ENCODE measurements at places on chromosomes 2 and 18.

GRCh38 chr2:156480376-156480775 lies 44.2 kb downstream of the GPD2 start:
- no peak for DNase-seq

- DNase-seq, result no peak
Measured at GRCh38 chr2:39781697-39782096, 2.6 kb upstream of the THUMPD2 start.

DNA sequence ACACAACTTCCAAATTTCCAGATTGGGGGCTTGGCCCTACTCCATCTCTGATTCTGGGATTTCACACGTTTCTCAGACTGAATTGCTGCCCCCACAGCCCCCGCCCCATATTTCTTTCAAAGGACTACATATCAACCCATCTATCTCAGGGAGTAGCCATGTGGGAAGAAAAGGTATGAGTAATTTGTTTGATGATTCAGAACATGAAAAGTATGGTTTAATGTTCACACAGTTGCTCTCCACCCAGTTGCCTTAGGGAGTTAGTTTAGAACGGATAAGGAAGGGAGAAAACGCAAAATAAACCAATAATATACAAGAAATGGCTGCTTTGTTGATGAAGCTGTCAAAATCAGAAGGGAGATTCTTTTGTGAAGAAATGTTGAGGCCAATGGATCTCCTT lies 145.1 kb downstream of the PIEZO2 start:
- no peak for DNase-seq

GRCh38 chr2:105540642-105541041 lies 141.8 kb upstream of the FHL2 start:
- DNase-seq, result no peak

DNA sequence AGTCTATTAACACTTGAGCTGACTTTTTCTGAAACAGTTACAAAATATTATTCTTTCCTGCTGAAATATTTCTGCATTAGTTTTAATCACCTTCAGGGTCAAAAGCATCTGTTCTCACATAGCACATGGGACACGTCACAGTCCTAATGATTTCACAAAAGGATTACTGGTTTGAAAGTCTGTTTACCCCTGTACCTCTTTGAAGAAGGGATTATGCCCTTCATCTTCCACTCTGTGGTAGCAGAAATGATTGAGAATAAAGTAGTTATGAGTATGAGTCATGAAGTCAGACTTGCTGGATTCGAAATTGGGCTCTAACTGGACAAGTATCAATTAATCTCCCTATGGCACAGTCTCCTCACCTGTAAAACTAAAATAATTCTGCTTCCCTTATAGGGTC lies 121.2 kb downstream of the SATB2 start:
- DNase-seq, result no peak

DNA sequence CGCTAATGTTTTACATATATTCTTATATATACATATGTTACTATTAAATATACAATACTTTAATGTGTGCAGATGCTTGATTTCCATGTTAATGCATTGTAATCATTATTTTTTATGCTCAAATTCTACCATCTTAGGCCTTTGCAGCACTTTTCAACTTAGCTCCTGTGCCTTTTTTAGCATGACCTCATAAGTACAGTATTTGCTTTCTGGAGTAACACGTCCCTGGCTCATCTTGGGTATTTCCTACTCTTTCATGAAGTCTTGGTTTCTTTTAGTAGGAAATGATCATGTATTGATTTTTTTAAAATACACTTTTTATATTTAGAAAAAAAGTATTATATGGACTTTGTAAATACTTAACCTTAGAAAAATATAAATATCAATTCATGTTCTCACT lies 36.5 kb downstream of the CAB39 start:
- DNase-seq, result peak; percentile 47

- peak; percentile 9 for DNase-seq
Measured at GRCh38 chr18:37294951-37295350, 270.6 kb downstream of the CELF4 start.

DNA sequence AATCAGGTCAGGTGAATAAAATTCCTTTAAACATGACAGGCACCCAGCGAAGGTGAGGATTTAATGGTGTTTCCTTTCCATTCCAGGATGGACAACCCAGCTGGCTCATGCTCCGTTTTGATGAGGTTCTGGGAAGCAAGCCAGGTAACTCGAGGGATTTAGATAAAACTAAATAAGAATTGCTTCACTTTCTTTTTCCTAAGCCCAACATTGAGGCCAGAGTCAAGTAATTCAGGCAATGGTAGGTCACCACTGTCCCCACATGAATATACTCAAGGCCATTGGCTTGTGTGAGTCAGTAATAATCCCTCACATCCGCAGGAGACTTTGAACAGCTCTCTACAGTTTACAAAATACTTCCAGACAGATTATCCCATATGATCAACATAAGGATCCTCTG lies 16.2 kb upstream of the LRATD1 start:
- peak; percentile 34 for DNase-seq

GRCh38 chr2:23547725-23548124 lies 162.7 kb downstream of the KLHL29 start:
- DNase-seq, result no peak

DNA sequence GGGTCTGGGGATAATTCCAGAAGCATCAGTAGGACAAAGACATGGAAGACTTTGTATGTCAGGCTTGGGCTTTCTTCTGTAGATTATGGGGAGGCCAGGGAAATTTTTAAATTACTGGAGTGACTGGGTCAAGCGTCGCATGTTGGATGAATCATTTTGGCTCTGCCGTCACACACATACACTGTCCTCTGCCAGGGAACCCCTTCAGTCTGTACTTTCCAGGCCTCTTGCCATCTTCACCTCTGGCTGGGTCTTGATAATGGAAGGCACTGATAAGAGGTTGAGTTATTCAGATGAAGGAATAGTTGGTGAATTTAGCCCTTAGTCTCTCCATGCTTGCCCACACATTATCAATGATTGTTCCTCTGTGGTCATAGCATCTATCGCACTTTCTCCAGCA lies 895.1 kb upstream of the CELF4 start:
- no peak for DNase-seq

- peak; percentile 70 for DNase-seq
Measured at GRCh38 chr2:170235860-170236679, 58.1 kb downstream of the MYO3B start.

DNA sequence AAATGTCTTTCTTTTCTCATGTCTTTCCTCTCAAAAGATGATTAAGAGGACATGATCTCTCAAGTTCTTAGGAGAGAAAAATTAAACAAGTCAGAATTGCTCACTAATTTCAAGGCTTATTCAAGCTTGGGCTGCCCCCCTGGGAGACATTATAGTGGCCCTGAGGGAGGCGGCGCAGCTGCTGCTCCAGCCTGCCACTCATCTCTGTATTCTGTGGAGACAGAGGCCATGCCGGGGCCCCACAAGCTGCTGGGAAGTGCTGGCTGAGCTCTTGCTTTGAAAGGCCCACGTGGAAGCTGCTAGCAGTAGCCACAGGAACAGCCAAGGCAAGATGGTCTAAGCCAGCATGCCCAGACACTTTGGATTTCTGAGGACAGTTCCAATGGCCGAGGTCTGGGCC lies 267.4 kb downstream of the LNPK start:
- DNase-seq, result no peak

GRCh38 chr2:134312482-134312881 lies 58.6 kb downstream of the MGAT5 start:
- DNase-seq, result no peak

GRCh38 chr2:134449751-134450513 lies 196.1 kb downstream of the MGAT5 start:
- DNase-seq, result no peak

- DNase-seq, result no peak
Measured at GRCh38 chr2:95303191-95303919, 6.2 kb downstream of the KCNIP3 start.

GRCh38 chr2:109164739-109165221 lies 35.8 kb downstream of the SH3RF3 start:
- peak; percentile 87 for DNase-seq

DNA sequence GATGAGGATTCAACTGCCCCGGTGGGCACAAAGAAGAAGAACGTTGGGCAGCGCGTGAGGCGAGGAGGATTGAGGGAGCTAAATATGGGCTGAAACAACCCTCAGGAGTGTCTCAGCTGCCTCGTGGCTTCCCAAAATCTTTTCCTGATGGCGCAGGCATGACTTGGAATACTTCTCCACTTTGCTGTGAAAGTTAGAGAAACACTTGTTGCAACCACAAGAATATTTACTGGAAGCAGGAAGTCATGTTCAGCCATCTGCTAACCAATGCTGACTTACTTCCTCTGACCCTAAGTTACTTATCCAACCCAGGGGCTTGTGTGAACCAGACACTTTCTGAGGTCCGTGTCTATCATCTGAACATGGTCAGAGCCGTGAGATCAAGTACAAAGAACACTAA lies 148.8 kb downstream of the ARL4C start:
- DNase-seq, result peak; percentile 46

DNA sequence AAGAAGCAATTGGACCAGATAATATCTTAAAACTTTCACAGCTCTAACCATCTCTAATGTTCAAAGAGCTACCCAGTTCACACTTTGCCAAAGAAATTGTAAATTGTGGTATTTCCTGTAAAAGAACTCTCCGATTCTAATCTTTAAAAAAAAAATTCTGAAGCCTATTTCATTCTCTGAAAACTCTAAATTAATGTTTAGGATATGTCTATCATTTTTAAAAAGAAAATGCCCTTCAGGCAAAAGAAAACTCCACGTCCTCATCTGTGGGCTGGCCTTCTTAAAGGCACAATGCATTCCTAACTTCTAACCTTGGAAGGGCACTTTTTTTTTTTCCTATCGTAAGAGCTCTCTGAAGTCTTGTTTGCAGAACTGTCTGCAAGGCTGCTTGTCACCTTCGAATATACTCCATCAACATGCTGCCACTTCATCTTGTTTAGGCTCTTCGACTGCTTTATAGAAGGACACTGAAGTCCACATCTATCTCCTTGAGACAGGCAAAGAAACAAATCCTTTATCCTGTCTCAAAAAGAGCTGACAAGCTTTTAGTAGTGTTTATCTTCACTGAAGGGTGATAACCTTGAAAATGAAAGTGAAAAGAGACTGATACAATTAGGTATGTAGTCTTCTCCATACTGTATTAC lies 124.3 kb upstream of the SLC39A10 start:
- no peak for DNase-seq

DNA sequence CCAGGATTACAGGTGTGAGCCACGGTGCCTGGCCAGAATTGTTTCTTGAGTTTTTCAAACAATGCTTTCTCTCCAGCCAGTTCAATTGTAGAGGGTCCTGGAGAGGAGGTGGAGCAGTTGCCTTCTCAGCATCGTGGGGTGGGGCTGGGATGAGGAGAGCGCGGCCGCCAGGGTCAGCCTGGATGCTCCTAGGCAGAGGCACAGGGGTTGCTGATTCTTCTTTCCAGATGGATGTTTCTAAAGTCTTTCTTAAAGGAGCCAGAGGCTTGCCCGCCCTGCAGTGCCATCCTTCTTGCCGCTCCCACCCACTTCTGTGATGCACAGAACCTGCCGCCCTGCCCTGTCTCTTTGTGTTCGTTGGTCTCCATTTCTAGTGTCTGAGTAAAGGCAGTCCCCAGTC lies 61.1 kb downstream of the AGAP1 start:
- no peak for DNase-seq

DNA sequence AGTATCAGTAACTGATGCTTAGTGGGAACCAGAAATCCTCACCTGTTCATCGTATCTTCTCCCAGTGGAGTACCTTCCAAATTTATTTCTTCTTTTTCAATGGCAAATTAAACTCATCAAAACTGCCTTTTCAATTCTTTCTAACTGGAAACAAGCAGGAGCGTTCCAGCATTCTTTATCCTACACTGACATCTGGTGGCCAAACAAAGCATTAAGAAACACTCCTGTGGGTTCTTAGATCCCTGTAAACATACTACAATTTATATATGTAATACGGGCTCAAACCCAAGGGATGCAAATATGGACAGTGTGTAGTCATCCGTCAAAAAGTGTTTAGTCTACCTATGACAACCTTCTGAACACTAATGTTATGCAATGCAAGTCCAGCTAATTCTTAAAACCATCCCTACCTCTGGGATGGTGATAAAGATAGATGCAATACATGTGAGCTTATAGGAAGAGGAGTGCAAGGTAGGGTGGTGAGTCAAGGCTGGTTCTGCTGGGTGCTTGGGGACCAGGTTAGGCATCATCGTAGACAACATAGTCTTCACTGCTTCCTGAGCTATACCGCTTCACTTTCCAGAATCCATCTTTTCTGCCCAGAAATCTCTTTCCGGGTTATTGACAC lies 375.0 kb downstream of the CTNNA2 start:
- peak; percentile 64 for DNase-seq

GRCh38 chr2:77363277-77363676 lies 158.9 kb downstream of the LRRTM4 start:
- no peak for DNase-seq

DNA sequence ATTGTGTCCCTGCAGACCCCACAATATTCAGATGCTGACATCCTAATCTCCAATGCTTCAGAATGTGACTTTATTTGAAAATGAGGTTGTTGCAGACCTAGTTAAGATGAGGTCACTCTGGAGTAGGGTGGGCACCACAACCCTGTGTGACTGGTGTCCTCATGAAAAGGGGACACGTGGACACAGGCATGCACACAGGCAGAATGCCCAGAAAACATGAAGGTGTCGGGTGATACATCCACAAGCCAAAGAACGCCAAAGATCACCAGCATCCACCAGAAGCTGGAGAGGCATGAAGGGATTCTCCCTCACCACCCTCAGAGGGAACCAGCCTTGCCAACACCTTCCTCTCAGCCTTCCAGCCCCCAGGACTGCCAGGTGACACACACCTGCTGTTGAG lies 69.3 kb downstream of the AFF3 start:
- DNase-seq, result no peak

DNA sequence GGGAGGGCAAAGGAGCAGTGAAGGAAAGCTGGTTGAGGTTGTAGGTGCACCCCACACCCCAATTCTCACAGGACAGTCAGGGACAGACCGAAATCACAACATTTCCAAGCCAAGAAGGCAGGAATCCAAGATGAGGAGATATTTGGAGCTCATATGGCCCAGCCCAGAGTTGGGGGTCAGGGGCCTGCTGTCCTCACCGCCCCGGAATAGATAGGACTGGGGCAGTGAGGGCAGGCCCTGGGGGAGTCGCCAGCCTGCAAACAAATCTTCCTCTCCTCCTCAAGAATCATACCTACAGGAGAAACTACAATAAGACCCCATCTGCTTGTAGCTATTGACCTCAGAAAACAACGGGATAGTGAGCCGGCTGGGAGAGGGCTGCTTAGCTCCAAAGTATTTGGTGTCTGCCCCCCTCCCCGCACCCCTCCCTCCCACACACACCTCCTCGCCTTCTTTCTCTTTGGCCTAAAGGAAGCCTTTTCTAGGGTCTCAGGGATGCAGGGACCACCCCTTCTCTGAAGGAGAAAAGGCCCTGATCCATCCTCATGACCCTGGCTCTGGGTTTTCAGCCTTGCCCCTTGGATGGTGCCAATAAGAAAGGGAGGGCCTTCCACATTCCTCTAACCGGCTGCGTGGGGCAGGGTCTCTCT lies 3.8 kb downstream of the EN1 start:
- DNase-seq, result no peak

DNA sequence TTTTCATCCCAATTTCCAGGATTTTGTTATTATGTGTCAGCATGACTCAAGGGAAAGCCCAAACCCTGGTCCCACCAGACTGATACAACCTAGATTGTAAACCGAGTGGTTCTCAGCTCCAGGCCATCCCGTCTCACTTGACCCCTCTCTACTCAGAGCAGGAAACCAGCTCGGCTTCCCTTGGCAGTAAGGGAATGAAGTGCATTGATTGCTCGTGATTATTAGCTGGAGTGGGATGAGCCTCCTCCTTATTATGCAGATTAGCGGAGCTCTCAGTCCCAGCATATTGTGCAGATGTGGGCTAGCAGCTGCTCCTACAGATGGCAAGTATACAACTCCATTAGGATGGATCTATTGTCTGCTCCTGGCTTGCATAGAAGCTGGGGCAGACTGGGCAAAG lies 167.6 kb downstream of the LNPK start:
- no peak for DNase-seq

- DNase-seq, result no peak
Measured at GRCh38 chr2:200364142-200364541, 57.6 kb downstream of the SPATS2L start.
